ENCODE measurements at places on chromosomes 6 and 20. TPM values are rescaled to one million over a fixed set of nuclear protein-coding genes. Genes with fewer than 3 reads are reported as not detected.

BTNL2 gene
- not detected for total RNA-seq

ESR1 gene
- total RNA-seq = 2.3 TPM

COL9A3 gene
- 5.8 TPM for total RNA-seq

TFAP2A gene
- 20.4 TPM for total RNA-seq

FOXS1 gene
- total RNA-seq = not detected

MCM3 gene
- 33.6 TPM for total RNA-seq

VTA1 gene
- total RNA-seq = 44.7 TPM

C20orf144 gene
- total RNA-seq = 0.14 TPM

MRPL14 gene
- 48.1 TPM for total RNA-seq

BTBD9 gene
- total RNA-seq = 17.4 TPM

PRKN gene
- 10.7 TPM for total RNA-seq

ZNF311 gene
- total RNA-seq = 1.9 TPM

IL17F gene
- not detected for total RNA-seq

SNX21 gene
- total RNA-seq = 60.4 TPM
